ENCODE measurements at places on chromosomes 2 and 18.
A peak's percentile ranks its signal among the peaks of the same experiment; 100 is the strongest.

DNA sequence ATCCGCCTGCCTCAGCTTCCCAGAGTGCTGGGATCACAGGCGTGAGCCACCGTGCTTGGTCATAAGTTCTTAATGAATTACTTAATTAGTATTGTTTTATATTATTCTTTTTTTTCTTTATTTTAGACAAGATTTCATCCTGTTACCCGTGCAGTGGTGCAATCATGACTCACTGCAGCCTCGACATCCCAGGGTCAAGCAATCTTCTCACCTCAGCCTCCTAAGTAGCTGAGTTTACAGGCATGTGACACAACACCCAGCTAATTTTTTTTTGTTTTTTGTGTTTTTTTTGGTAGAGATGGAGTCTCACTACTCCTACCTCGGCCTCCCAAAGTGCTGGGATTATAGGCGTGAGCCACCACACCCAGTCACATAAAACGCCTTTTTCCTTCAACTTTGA, 17.3 kb downstream of the C2orf42 start:
- no peak for DNase-seq

- DNase-seq: no peak
Measured at GRCh38 chr2:96167407-96168013, 22.3 kb upstream of the DUSP2 start.

GRCh38 chr2:220847006-220847405, 725.1 kb downstream of the EPHA4 start:
- DNase-seq: no peak

DNA sequence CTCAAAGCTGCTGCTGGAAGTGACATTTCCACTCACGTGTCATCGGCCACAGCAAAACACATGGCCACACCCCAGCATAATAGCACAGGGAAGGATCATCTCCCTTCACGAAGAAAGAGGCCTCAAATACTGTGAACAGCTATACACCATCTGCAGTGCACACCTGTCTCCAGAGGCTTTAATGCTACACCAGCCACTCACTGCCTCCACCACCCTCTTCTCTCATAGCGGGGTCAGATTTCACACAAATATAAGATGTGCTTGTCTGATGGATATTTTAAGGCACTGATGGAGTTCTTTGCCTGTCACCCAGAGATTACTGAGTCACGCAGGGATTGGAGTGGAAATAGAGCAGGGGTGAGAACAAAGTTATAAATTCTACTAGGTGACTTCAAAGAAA, 374.0 kb downstream of the ZNF516 start:
- no peak for DNase-seq

DNA sequence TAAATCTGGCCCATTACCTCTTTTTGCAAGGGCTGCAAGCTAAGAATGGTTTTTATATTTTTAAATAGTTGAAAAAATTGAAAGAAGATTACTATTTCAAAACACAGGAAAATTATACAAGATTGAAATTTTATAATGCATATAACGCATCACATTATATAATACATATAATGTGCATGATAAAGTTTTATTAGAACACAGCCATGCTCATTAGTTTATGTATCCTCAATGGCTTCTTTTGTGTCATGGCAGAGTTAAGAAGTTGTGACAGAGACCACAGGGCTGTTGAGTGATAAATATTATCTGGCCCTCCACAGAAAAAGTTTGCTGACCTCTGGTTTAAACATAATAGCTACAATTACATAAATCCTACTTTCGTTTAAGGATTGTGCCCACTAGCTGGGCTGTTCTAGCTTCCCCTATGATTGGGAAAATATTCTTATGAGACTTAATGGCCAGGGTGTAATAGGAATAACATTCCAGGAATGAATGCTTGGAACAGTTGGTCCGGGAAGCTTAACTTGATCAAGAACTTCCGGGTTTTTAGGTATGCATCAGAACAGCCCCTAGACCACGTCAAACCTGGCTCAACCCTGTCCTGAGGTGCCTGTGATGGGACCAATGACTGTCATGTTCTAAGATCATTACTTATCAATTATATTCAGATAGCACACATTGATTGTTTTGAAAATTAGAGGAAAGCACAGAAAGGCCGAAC, 98.7 kb upstream of the LPIN2 start:
- no peak for DNase-seq

DNA sequence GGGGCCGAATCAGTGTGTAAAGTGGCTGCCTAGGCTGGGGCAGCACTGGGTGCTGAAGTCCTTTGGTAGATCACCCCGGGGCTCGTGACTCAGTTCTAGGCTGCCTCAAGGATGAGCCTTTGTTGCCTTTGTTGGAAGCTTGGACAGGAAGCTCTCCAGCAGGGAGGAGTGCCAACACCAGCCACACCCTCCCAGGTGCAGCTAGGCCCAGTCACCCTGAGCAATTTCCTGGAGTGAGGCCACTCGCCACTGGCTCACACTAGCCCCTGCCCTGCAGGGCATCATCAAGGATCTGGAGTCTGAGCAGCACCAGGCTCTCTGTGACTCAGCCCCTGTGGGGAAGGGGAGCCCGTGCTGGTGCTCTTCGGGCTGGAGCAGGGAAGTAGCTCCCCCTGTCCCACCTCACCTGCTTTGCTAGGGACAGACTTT, 6.7 kb upstream of the SDC1 start:
- no peak for DNase-seq

DNA sequence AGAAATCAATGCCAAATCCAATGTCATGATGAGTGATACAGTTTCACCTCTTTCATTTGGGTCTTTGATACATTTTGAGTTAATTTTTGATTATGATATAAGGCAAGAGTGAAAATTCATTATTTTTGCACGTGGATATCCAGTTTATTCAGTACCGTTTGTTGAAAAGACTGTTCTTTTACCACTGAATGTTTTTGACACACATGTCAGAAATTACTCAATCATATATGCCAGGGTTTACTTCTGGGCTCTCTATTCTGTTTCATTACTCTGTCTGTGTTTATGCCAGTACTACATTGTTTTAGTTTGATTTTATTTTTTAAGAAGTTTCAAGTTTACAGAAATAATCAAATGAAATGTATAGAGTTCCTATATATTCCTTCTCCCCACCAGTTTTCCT, 154.4 kb downstream of the PTPRM start:
- DNase-seq: no peak

GRCh38 chr2:60641811-60642788, 88.6 kb upstream of the BCL11A start:
- peak; percentile 30 for DNase-seq

GRCh38 chr18:50125456-50125855, 69.5 kb downstream of the MYO5B start:
- no peak for DNase-seq

DNA sequence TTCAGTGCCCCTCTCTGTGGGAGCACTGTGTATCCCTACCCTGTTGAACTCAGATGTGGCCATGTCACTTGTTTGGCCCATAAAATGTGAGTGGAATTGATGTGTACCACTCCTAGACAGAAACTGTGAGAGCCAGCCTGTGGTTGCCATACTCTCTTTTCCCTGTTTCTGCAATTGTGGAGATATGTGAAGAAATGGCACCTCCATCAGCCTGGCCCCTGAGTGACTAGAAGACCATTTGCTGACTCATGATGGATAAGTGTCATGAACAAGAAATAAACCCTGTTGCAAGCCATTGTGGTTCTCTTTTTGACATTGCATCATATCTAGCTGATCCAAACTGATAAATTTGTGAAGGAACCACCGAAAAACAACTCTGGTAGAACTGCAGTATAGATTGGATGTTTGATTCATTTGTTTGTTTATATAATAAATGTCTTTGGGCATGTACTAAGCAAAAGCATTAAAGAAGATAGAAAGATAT, 214.5 kb upstream of the FBXO11 start:
- no peak for DNase-seq

- DNase-seq: no peak
Measured at GRCh38 chr2:36355890-36356297, 316 bp downstream of the CRIM1 start.

DNA sequence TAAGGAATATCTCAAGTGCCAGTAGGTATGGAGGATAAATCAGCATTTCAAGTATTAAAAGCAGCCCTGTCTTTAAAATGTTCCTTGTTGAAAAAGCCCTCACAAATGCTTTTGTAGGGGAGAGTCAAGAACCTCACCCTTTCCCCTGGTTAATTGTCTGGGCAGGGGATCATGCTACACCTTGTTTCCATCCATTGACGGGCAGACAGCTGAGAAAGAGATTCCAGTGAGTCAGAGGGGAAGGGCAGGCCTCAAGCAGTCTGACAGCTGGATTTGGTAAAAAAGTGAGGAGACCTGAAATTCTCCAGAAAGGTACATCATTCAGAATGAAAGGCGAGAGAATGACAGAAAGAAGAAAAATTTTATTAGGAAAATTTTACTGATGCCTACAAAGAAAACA, 203.2 kb upstream of the CYP26B1 start:
- DNase-seq: no peak

- DNase-seq: no peak
Measured at GRCh38 chr18:45068400-45069094, 387.9 kb downstream of the SETBP1 start.

GRCh38 chr2:26892133-26892532, 44.2 kb downstream of the DPYSL5 start:
- DNase-seq: no peak

DNA sequence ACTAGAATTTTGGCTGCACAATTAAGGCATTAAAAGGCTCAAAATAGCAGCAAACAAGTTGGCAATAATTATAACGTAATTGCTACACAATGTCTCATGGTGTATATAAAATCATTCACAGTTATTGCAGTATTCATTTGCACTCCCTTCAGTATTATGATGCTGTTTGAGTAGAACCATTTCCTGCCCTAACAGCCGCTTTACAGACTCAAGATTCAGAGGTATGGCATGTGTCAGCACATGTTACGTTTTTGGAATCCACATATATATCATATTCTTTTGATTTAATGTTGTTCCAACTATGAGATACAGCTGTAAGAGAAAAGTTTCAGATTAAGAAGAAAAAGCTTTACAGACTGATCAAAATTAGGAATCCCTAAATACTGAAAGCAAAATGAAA, 56.3 kb upstream of the NCKAP5 start:
- no peak for DNase-seq

DNA sequence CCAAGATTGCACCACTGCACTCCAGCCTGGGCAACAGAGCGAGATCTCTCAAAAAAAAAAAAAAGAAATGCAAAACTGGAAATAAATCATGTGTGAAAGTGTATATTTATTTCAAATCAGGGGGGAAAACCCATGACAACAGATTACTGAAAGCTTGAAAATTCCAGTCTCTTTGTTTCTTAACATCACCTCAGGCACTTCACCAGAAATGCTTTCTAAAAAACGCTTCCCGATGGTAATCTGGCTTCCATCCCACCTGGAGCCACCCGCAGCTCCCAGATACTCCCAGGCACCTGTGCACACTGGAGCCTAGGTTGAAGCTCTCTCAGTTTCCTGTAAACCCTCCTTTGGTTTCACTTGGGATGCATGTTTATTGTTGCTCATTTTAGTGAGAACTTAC, 7.2 kb upstream of the ITGB6 start:
- DNase-seq: no peak

- no peak for DNase-seq
Measured at GRCh38 chr2:238098901-238099713, 1.0 kb upstream of the ESPNL start.

GRCh38 chr18:68498185-68498584, 216.7 kb downstream of the TMX3 start:
- DNase-seq: no peak

DNA sequence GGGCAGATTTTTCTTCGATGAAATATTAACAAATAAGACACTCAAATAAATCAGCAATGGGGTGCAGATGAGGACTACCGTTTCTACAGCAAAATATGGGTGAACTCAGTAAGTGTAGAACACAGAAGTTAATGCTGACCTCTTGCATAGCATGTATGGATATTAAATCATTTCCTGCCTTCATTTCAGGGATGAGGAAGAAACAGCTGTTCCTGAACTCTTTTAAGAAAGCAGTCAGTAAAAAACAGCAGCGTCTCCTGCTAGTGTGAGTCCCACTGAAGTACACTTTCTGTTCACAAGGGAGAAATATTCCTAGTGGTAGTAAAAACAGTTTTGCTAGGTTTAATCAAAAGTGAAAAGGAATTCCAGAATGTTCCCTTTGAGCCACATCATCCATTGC, 379.0 kb downstream of the ZEB2 start:
- no peak for DNase-seq

DNA sequence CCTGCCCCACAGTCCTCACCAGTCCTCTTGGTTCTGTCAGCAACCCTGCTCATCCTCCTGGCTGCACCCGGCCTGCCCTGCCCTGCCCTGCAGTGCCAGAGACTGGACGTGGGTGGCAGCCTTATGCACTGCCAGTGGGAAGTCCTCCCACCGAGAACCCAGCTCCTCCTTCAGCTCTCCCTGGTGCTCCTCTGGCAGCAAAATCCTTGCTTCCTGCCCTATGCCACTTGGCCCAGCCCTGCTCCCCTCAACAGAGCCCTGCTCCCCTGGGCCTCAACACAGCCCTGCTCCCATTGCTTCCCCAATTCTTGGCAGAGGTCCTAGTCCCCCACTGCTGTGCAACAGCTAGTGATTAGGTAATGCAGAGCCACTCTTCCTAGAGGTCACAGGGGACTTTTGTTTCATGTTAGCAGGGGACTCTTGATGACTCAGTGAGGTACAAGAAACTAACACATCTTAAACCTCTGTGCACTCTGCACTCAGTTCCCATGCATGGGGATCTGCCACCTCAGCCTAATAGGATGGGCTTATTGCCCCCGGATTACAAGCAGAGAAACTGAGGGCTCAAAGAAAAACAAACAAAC, 58.0 kb upstream of the EDAR start:
- no peak for DNase-seq

DNA sequence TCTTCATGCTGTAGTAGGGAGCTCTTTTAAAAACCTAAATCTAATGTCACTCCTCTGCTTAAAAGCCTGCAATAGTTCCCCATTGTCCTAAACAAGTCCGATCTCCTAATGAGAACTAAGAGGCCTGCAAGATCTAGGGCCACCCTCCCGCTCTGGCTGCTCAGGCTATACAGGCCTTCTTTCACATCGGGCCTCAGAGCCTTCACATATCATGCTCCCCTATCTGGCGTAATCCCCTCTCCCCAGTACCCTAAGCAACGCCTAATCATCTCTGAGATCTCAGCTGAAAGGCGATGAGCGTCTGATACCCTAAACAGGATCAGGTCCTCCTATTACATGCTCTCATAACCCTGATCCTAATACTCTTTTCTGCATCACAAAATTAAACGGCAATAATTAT, 1.9 kb downstream of the MAP4K3 start:
- DNase-seq: no peak

DNA sequence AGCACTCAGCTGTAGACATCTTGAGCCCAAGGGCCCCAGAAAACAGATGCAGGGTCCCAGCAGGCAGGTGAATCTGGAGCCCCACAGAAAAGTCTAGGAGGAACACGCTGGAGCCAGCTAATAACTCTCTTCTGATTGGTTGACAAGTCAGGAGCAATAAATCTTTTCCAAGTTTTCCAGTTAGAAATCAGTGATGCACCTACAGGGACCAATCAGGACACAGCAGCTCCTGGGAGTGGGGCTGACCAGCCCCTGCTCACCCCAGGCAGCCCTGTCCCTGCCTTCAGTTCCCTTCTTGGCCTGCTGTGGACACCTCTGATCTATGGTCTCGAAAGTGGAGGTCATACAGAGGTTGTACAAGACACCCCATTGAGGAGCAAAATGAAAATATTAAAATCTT, 75.7 kb downstream of the KCNF1 start:
- DNase-seq: no peak

Data from AG08396 (cell line).